Caki2 (cell line): ENCODE measurements at places on chromosomes 4 and X. TPM values are rescaled to one million over a fixed set of nuclear protein-coding genes. Genes with fewer than 3 reads are reported as not detected.

Gene SAGE1
- total RNA-seq: not detected in 2 replicates

Gene FAM47E
- total RNA-seq: 2.0 TPM in 1 of 2 replicates, not detected in the other

Gene SLC16A2
- 0.14 and 0.70 TPM in 2 replicates for total RNA-seq

Gene TLL1
- 10.3 and 21.4 TPM in 2 replicates for total RNA-seq

DNA sequence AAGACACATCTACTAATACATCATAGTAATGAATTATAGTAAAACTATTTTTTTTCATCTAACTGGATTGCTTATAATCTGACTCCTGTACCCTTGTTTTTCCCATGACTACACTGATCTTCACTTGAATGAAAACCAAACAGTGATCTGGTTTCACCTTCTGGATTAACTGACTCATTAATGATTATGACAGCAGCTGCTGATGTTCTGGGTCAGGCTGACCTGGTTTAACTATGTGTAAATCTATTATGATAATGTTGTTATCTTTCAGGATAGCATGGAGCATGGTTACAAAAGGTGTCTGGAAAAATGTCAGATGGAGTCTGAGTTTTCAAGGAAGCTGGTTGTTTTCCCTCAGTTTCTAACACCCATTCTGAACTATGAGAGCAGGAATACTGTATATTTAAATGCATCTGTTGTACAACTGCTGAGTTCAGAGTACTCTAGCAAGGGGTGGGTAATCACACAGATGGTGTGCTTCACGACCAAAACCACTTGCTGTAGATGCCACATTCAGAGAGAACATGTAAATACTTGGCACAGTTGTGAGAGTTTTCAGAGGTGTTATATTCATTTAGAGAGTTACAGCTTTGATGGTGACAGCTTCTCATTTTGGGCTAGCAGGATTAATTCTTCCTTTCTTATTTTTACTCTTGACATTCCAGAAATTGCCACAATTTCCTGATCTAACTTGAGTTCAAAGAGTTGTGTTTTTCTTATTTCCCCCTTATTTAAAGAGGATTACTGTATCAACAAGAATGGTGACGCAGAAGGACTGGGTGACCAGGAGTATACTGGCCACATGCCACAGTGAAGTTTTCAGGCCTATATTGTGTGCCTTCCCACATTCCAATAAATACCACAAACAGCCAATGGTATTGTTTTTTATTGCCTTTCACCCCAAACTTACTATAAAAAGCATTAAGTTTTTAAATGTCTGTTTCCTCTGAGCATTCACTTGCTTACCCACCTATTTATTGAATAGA is 249.7 kb upstream of the TET2 start:
- no peak for DNase-seq

- DNase-seq: peak; percentile 61
Measured at GRCh38 chrX:10612215-10612614, 8.2 kb downstream of the MID1 start.

Gene P2RY8
- total RNA-seq: not detected in 2 replicates

DNA sequence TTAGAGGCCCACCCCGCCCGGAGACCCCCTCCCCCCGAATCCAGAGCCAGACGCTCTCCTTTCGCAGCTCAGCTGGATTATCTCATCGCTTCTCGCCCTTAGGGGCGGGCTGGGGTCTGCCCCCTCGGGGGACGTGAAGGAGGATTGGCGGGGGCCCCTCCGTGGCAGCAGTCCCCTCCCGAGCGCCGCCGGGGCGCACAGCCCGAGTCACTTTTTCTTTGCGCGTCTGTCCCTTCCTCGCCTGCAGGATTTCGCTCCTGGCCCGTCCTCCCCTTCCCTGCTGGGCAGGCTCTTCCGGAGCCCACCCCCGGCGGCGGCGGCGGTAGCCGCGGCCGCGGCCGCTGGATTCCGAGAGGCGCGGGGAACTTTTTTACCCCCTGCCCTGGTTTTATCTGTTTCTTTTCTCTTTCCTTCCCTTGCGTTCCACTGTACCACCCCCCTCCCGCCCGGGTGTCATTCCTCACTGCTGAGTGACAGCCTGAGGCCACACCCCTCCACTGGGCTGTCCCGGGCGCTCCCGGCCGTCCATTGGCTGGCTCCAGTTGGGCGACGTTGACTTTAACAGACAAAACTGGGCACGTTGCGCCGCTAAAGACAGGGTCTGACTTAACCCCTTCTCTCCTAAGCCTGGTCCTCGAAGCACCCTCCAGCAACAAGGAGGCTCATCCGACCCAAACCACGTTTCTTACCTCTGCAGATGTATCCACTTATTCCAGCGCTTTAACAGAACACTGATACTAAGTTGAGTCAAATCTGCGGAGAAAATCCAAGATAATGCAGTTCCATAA is 492 bp upstream of the NKX3-2 start:
- peak; percentile 81 for DNase-seq

DNA sequence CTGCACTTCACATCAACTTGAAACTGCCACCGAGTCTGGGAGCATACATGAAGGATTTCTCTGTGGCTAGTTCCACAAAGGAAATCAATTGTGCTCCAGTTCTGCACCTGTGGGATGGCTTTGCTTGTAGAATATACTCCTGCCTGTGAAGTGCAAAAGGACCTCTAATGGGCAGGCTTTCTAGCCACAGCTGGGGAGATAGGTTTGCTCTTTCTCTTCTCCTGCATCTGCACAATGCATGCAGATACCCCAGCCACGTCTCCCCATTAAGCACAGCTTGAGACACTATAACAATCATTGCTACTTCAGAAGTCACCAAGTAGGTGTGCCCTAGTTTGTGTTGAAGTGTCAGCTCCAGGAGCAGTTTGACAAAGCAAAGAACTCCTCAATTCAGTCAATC is 364.6 kb downstream of the ZIC3 start:
- DNase-seq: no peak

Gene MAGEA8
- not detected in 2 replicates for total RNA-seq

GRCh38 chr4:100258675-100259074 is 68.4 kb upstream of the DDIT4L start:
- DNase-seq: no peak

DNA sequence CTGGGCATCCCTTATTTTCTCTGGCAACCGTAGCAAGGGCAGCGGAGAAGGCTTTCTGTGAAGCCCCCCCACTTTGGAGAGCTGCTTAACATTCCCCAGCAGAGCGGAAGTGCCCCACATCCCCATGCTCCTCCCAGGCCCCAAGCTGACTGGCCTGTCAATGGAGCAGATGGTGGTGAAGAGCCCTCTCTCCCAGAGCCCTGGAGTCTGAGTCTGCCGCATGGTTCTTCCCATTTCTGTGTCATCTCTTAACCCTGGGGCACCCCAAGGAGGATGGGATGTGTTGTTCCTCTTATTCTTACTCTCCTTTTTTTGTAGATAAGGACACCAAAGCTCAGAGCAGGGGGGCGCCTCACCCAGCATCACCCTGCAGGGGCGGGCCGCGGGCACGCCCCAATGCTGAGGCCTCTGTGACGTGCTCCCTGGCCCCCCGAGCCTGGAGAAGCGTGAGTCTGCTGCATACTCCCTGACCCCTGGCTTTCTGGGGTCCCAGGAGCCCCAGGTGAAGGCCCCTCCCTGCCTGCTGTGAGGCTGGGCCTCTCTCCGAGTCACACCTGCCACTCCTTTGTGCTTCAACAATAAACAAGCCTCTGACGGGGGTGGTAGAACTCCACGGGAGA is 35.9 kb downstream of the ADRA2C start:
- no peak for DNase-seq

- no peak for DNase-seq
Measured at GRCh38 chrX:18537524-18537923, 112.1 kb downstream of the CDKL5 start.

DNA sequence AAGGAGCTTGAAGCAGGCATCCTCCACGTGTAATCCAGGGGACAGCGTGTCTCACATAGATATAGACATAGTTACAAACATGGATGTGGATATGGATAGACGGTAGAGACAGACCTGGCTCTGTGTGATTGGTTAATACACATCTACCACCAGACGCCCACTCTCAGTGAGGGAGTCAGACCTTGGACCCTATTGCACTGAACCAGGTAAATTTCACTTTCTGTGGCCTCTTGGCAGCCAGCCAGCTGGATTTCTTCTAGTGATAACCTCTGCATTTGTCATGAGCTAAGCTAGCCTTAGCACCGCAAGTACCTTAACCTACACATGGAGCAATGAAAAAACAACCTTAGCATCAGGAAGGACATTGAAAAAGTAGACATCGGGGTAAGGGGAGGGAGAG is 79.2 kb upstream of the ACSL4 start:
- no peak for DNase-seq

- no peak for DNase-seq
Measured at GRCh38 chr4:108043526-108043925, 53.8 kb downstream of the HADH start.

- no peak for DNase-seq
Measured at GRCh38 chr4:3059943-3060342, 14.4 kb downstream of the HTT-AS start.

DNA sequence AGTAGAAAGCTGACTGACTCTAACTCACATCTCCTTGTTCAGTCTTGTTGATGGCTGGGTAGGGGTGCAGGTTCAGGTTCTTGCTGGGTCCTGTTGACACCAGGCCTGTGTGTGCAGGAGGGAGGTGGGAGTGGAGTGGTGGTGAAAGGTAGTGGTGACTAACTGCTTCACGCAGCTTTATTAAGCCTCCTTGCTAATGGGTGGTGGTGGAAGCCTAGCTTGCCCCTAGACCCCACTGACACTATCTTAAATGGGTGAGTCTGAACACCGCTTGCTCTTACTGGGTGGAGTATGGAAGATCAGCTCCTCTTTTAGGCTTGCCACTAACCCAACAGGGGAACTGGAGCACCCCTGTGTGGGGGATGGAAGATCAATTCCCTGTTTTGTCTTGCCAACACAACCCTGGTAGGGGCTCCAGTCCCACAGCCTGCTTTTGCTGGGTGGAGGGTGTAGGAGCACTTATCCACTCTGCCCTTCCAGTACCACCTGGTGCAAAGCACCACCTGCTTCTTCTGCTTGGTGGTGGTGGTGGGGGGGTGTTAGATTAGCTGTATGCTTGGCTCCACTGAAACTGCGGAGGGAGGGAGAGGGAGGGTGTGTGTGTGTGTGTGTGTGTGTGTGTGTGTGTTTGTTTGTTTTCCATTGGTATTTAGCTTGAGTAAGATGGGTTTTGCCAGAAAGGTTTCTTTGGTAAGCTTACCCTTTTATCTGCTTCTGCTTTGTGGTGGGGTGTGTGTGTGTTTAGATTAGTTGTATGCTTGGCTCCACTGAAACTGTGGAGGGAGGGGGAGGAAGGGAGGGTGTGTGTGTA is 25.6 kb downstream of the KDM6A start:
- DNase-seq: no peak

DNA sequence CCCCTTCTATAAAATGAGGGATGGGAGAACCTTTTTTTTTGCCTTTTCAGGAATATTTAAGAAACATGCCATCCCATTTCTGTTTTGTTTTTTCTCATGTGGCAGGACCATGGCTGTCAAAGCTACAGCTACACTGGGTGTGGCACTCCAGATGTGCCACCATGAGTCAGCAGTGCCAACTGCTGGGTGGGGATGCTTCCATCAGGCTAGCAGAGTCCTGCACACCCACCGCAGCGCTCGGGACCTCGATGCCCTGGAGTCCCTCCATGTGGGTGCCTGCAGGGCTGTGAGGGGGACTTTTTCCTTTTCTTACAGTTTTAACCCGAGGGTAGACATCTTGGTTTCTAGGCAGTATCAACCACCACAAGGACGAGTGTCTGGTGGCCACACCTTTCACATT is 352.6 kb downstream of the NR3C2 start:
- no peak for DNase-seq

DNA sequence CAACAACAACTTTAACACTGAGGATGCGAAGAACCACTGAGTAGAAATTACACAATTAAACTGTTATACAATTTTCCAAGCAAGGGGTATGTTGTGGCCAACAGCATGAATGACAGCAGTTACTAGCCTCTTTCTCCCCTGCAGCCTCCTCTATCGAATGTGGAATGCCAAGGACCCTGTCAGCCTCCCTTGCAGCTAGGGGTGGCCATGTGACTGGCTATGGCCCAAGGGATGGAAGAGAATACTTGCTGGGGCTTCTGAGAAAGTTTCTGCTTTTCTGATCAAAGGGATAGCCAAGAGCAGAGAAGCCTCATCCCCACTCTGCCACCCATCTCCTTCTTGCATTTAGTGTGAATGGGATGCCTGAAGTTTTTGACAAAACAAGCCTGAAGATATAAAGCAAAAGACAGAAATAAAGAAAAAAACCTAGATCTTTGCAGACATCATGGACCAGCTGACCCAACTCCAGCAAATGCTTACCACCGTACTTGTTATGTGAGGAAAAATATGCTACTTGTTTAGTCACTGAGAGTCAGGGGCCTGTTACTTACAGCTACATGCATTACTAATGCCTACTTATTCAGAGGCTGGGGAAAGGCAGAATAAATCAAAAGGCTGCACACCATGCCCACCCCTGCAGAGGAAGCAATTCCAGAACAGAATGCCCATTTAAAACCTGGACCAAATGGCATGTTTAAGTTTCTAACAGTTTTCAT is 32.0 kb downstream of the DCTD start:
- DNase-seq: no peak

Gene ANOS1
- total RNA-seq: 6.3 and 7.2 TPM in 2 replicates

- DNase-seq: no peak
Measured at GRCh38 chr4:76386566-76387305, 34.2 kb downstream of the CCDC158 start.

- DNase-seq: no peak
Measured at GRCh38 chr4:1241466-1241935, 7.4 kb downstream of the CTBP1 start.

GRCh38 chr4:159075531-159075932 is 27.3 kb upstream of the RAPGEF2 start:
- DNase-seq: no peak

DNA sequence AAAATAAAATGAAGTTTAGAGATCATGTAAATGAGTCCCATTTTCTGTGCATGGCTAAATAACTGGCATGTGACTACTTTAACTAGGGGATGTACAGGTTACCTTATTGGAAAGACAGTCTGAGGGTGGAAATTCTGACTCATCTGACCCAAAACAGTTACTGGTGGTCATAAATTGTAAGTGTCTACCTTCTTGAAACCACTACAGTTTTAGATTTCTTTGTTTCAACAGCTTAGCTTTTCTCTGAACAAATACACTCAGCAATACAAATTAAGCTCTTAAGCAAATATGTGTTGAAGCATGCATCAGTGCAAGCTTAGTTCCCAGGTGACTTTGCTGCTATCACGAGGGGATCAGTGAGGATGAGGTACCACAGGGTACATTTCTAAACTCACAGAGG is 60.7 kb upstream of the PGM2 start:
- DNase-seq: no peak

- no peak for DNase-seq
Measured at GRCh38 chr4:1604181-1604705, 79.9 kb downstream of the FAM53A start.

GRCh38 chrX:110050901-110051300 is 48.0 kb downstream of the TMEM164 start:
- no peak for DNase-seq

Gene GPR78
- total RNA-seq: not detected in 2 replicates

GRCh38 chr4:94636004-94636403 is 121.8 kb upstream of the BMPR1B start:
- no peak for DNase-seq

Gene SPATA18
- total RNA-seq: 4.3 and 5.2 TPM in 2 replicates

- DNase-seq: peak; percentile 21
Measured at GRCh38 chr4:124636788-124637187, 75.7 kb downstream of the ANKRD50 start.
